AG04449 (cell line): ENCODE measurements at places on chromosomes 7 and 10.

DNA sequence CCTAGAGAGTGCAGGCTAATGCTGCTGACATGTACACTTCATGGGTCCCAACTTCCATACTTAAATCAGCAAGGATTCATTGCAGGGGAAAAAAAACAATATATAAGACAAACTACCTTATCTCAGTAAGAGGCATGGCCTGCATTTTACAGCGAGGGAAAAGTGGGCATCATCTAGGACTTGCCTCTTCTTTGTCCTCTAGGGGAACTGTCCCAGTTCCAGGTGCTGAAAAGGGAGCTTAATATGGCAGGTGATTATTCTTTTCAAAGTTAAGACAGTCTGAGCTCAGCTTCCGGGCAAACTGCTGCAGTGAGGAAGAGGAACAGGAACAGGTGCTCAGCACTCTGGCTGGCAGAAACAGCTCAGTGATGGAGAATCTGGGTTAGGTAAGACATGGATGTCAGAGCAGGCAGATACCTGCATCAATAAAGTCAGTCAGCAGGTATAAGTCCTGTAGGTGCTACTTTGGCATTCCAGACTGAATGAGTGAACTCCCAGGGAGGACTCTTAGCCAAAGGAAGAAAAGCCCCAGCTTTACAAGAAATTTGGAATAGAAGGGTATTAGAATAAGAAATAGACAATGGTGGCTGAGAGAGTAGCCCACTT, 147.2 kb downstream of the TMEM178B start:
- DNase-seq, result no peak

DNA sequence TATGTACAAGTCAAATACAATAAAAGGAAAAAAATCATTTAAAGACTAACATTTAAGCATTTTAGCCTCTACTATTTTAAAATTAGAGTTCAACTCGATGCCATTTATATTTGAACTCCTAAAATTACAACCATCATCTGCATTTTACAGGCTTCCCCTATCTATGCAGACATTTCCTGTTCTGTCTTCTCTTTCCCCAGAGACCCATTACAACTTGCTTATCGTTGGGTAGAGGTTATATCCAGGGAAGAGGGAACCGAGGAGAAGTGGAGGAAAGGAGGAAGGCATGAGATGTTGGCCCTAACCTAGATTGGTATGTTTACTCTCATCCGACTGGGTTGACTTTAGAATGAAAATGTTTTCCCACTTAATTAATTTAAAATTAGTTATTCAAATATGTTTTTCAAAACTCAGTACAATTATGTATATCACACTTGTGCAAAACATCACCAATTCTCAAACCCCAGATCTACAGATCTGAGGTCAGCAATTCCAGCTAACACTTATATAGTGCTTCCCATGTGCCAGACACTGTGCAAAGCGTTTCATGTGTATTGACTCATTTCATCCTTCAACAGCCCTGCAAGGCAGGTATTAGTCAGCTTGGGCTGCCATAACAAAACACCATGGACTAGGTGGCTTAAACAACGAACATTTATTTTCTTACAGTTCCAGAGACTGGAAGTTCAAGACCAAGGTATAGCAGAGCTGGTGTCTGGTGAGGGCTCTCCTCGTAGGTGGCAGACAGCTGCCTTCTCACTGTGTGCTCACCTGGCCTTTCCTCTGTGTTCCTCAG, 27.3 kb upstream of the HERPUD2 start:
- DNase-seq, result no peak

DNA sequence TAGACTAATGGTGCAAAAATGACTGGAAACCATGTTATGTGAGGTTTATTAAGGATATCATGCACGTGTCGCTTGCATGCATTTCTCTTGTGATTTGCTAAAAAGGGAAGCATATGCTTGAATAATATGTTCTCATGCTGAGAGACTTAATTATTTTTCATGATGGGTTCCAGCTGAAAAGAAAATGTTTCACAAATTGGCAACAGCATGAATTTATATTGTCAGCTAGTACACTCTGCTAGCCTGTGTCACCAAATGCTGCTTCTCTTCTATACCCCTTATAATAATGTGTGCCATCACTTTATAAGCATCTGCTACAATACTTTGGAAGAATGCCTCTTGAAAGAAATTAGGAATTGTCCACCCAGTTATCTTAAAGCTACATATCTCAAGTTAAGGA, 63.0 kb downstream of the GNAI1 start:
- DNase-seq, result no peak

DNA sequence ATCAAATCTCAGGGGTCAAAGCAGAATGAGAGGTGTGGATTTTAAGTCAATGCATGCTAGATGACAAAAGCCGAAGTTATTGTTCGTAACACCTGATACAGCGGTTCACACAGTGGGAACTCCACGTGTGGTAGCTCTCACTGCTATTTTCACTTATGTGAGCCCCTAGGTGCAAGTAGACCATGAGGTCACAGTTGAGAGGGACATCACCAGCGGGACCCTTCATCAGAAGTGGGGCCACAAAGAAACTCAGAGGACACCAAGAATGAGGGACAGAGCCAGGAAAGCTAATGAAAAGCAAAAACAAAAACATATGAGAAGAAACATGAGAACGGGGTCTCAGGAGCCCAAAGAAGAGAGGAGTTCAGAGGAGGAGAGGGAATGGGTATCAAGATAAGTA, 63.5 kb downstream of the ADAM12 start:
- no peak for DNase-seq

- DNase-seq, result no peak
Measured at GRCh38 chr7:130886438-130887135, 152.6 kb upstream of the KLF14 start.

- DNase-seq, result no peak
Measured at GRCh38 chr10:106938513-106938912, 226.0 kb downstream of the SORCS1 start.

DNA sequence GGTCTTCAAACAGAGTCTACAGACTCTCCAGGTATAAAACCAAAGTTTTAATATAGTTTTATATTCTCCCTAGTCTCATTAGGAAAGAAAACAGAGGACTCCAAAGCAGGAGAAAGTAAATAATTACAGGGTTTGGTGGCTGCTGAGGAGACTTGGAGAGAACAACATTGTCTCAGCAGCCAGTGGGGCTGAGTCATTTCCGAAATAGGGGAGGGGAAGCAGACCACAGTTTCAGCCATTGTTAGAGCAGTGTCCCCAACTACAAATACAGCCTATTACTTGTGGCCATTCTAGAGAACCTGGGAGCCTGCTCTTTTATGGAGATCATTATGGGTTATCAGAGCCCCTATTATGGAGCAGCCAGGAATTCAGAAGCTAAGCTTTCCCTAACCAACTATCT, 44.2 kb upstream of the A1CF start:
- DNase-seq, result no peak

- DNase-seq, result no peak
Measured at GRCh38 chr10:88826388-88826787, 23.9 kb downstream of the LIPM start.
